Activated CD4-positive, alpha-beta T cell treated with anti-CD3 and anti-CD28 coated beads, Interleukin-2, amount 50 U/mL, for 1 hour (primary cell): ENCODE measurements at places on chromosomes 4 and X.

GRCh38 chrX:70254909-70255308, 5.1 kb downstream of the P2RY4 start:
- no peak for DNase-seq

GRCh38 chr4:118327554-118328241, 25.1 kb downstream of the PRSS12 start:
- no peak for DNase-seq

DNA sequence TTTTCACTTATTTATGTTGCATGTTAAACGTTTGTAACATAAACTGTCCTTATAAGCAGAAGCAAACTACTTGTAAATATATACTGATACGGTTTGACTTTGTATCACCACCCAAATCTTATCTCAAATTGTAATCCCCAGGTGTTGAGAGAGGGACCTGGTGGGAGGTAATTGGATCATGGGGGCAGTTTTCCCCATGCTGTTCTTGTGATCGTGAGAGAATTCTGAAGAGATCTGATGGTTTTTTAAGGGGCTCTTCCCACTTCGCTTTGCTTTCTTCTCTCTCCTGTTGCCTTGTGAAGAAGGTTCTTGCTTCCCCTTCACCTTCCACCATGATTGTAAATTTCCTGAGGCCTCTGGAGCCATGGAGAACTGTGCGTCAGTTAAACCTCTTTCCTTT, 87.1 kb upstream of the MAPK10 start:
- DNase-seq: no peak

DNA sequence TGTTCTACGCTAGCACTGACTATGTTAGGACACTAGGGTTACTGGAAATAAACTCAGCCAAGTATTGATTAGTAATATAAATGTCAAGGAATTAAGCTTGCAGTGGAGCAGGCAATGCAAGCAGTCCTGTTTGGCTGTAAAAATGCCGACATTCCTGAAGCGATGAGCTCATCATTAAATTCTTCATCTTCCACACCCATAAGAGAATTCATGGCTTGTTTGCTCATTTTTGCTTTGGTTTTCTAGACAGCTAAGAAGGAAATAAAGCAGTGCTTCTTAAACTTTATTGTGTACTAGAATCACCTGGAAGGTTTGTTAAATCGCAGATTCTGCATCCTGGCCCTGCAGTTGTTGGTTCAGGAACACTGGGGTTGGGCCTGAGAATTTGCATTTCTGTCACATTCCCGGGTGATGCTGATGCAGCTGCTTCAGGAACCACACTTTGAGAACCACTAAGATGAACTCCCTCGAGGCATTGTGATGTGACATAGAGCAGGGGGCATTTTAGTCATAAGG, 17.8 kb downstream of the ANXA3 start:
- no peak for DNase-seq

GRCh38 chr4:17313194-17313593, 198.7 kb downstream of the QDPR start:
- no peak for DNase-seq

GRCh38 chr4:131978120-131978519, 1171.0 kb upstream of the PCDH10 start:
- no peak for DNase-seq

DNA sequence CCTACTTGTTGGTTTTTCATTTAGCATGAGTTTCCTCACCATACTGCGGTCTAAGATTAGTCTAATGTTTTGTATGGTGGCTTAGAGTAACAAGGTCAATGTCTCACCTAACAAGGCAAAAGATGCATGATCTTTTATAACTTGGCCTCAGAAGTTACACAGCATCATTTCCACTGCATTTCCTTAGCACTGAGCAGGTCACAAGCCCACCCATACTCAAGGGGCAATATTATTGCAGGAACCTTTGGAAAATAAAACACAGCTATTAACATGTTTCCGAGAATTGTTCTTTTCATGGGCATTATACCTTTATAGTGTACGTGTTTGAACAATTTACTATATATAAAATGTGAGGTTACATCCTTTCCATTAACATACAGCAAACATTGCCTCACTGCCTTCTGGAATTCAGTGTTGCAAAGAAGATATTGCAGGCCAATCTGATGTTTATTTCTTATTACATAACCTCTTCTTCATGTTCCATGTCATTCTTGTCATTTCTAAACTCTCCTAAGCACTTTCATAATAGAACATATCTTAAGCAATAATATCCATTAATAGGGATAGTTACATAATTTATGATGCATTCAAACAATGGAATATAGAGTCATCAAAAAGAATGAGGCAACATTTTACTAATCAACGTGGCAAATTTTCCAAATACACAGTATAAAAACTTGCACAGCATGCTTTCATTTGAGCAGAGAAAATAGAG, 153.8 kb downstream of the AREG start:
- DNase-seq: no peak

DNA sequence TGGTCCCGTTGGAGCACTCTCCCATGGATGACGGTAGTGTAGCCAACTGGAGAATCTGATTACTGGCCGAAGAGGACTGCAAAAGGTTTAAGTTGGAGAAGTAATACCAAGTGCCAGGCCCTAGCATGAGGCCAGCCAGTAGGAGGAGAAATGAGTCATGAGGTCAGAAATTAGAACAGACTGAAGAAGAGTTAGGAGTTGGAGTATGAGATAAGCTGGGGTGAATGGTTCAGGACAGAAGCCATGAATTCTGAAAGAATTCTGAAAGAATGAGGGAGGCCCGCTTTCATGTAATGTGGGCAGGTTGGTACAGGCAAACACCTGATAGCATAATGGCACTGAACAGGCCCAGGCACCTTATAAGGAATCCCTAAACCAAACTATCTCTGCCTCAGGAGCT, 18.4 kb upstream of the STK26 start:
- no peak for DNase-seq

- no peak for DNase-seq
Observed at GRCh38 chr4:147461161-147461560, 19.7 kb upstream of the EDNRA start.

GRCh38 chr4:38105475-38106220, 145.4 kb downstream of the PTTG2 start:
- DNase-seq: no peak
